Stimulated activated CD4-positive, alpha-beta T cell treated with anti-CD3 and anti-CD28 coated beads, TNF-alpha, amount 100 ng/mL, for 1 hour (primary cell): ENCODE measurements at places on chromosomes 7 and 10.
A peak's percentile ranks its signal among the peaks of the same experiment; 100 is the strongest.

DNA sequence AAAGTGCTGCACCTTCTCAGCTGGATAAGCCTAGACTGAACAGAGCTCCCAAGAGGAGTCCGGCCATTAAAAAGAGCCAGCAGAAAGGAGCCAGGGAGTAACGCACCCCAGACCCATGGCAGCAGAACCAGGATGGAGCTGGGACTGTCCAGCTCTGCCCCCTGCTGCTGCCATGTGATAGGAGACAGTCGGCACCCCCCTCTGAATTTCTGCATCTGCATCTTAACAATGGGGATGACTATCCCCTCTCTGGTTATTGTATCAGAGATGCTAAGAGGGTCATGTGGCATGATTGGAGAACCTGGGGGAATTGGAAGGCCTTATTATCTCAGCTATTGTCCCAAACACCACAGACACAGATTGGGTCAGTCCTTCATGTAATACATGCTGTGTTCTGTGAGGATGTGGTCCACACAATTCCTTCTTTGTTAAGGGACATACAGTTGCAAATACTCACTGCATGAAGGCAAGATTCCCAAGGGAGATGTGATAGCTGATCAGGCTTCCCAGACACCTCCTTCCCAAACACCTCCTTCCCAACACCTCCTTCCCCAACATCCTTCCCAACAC lies 29.3 kb downstream of the PLEKHS1 start:
- no peak for DNase-seq

DNA sequence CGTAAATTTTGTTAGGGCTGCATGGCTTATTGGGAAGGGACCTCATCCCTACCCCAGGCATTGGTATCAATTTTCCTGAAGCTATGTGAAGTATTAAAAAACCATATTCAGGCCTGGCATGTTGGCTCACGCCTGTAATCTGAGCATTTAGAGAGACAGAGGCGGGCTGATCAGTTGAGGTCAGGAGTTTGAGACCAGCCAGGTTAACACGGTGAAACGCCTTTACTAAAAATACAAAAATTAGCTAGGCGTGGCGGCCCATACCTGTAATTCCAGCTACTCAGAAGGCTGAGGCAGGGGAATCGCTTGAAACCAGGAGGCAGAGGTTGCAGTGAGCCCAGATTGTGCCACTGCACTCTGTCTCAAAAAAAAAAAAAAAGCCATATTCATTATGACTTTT lies 7.1 kb downstream of the TASOR2 start:
- DNase-seq, result no peak

DNA sequence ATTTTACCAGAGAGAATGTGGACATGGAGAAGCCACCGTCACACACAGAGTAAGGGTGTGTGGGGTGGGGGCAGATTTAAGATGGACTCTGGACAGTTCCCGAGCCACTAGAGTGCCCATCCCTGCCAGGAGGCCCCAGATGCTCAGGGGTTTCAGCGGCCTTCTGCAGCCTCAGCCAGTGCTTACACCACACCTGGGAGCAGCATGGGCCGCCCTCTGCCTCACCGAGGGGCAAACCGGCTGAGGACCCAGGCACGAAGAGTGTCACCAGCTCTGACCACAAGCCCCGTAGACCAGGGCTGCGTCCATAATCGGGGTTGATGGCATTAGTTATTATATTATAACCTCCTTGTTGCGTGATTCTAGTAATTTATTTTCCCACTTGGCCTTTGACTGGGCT lies 6.7 kb upstream of the MNX1 start:
- DNase-seq, result no peak

DNA sequence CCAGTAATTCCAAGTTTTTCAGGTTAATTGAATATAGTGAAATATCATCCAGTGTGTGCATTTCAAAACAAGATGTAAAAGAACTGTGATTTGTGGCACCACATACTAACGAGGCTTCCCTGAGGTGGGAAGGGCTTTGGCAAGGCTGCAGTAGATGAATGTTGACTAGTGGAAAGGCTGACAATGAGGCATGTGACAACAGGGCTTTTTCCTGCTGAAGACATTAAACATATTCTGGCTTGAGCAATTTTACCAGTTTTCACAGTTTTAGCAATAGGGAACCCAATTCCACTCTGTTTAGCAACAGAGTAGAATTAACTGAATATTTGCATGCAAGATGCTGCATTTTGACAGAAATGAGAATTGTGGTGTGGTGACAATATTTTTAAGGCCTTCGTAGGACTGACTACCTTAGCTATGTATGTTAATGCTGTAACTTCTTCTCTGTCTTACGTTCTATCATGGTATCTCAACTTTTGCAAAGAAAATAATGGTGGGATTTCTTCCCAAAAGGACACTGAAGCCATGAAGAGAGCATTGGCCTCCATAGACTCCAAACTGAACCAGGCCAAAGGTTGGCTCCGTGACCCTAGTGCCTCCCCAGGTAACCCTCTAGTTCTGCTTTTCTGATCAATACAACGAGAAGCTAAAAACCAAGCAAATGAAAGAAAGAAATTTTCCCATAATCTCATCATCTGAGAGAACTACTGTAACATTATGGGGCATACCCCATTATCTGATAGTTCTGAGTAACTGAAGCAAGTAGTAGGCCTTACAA lies 68.5 kb downstream of the AP3M1 start:
- DNase-seq, result no peak

GRCh38 chr10:4835494-4835918 lies 9.5 kb downstream of the AKR1E2 start:
- DNase-seq, result no peak

DNA sequence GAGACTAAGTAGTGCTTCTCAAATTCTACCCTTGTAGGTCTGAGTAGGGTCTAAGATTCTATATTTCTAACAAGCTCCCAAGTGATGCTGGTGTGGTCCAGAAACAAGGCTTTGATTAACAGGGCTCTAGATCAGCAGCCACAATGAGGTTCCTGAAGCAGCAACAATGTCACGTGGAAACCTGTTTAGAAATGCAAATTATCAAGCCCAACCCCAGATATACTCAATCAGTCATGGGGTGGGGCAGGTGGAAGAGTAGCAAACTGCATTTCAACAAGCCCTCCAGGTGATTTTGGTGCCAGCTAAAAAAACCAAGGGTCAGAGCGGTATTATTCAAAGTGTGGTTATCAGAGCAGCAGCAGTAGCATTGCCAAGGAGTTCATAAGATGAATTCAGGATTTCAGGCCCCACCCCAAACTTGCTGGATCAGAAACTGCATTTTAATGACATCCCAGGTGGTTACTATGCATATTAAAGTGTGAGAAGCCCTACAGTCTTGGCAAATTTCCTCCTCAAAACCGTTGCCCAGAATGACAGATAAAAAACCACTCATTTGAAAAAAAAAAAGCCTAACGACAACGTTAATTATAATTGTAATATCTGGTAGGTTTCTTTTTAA lies 199.2 kb downstream of the AHR start:
- no peak for DNase-seq

DNA sequence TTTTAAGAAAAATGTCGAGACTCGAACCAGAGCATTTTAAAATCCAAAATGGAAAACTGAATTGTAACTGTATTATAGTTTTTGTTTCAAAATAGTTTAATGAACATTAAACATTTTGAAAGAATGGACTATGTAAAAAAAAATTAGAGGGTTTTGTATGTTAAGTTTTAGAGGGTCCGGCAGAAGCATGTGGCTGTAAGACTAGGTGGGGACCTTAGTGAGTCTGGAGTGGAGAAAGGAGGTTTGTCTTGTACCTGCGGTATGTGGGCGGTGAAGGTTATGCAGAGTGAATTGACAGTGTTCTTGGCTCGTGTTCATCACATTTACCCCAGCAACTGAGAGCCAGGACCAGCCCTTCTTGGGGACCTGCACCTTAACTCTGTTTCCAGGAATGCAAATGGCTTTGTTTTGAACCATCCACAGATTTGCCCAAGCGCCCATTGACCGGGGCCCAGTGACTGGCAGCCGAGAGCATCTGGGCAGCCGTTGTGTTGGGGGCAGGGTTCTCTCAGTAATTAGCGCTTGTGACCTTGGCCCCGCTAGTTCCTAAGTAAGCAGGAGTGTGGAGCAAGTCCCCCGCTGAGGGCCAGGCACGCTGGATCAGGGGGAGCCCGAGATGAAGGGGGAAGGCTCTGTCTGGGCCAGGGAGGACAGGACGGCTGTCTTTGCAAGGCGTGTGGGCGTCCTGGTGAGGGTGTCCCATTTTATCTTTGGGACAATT lies 1.4 kb upstream of the KLF6 start:
- DNase-seq, result no peak

- DNase-seq, result no peak
Observed at GRCh38 chr10:30215141-30215540, 133.9 kb downstream of the MTPAP start.

DNA sequence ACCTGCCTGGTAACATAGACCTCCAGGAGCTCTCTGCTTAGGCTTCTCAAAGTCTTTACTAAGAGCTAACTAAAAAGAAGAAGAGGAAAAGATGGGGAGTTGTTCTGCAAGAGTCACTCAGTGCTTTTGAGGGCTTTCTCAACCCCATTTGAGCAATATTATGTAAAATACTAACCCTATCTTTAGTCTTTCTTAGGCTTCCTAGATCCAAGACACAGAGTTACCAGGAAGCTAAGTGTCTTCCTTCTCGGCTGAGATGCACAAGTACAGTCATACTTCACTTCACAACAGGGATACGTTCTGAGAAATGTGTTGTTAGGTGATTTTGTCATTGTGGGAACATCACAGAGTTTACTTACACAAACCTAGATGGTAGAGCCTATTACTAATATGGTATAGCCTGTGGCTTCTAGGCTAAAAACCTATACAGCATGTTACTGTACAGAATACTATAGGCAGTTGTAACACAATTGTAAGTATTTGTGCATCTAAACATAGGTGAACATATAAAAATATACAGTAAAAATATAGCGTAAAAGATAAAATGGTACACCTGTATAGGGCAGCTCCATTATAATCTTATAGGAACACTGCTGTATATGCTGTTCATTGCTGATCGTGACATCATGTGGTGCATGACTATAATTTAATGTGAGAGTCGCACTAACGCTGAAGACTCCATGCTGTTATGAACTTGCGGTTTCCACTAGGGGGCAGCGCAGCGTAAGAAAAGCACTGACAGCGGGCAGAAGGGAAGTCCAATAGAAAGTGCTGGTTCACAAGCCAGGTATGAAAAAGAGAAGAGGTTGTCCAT lies 16.3 kb downstream of the ANKRD22 start:
- peak; percentile 63 for DNase-seq

GRCh38 chr7:34371922-34372321 lies 286.1 kb upstream of the NPSR1 start:
- DNase-seq, result no peak

- no peak for DNase-seq
Observed at GRCh38 chr10:28734938-28735759, 57.8 kb downstream of the BAMBI start.

- DNase-seq, result no peak
Observed at GRCh38 chr10:84607044-84607443, 278.7 kb downstream of the CCSER2 start.

- no peak for DNase-seq
Observed at GRCh38 chr7:96233084-96233483, 88.8 kb downstream of the SLC25A13 start.

DNA sequence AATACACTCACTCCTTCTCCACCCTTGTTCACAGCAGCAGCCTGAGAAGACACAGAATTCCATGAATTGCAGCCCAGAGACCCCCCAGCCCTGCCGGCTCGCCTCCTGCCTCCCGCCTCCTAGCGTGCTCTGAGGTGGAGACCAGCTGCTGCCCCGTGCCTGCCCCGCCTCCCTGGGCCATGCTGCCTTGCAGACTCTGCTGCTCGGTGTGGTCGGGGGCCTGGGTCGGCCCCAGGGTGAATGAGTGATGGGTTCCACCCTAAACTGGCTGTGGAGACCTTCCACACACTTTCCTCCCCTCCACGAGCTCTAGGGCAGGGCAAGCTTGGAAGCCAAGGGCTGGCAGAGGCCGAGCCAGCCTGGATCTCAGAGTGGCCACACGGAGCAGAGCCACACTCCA lies 479.3 kb downstream of the DNAJB6 start:
- no peak for DNase-seq

- no peak for DNase-seq
Observed at GRCh38 chr10:45515630-45516029, 141.6 kb downstream of the ALOX5 start.

- DNase-seq, result no peak
Observed at GRCh38 chr7:17058568-17058967, 176.8 kb upstream of the AGR3 start.

- no peak for DNase-seq
Observed at GRCh38 chr10:75233444-75234016, 2.2 kb downstream of the COMTD1 start.

DNA sequence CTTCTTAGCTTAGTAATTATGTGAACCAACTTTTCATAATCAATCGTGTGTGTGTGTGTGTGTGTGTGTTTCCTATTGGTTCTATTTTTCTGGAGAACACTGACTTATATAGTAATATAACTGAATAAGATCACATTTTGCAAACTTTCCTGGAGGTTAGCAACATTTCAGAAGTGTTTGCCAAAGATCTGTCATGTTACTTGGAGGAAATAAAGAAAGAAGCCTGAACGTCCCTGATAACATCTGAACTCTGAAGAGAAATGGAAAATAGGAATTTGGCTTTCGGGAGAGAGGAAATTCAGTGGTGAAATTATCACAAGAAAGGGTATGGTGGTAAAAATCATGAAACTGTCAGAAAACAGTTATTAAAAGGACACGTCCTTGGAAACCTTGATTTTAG lies 984.4 kb upstream of the AUTS2 start:
- no peak for DNase-seq

- DNase-seq, result no peak
Observed at GRCh38 chr7:214410-215212, 22.2 kb downstream of the FAM20C start.

DNA sequence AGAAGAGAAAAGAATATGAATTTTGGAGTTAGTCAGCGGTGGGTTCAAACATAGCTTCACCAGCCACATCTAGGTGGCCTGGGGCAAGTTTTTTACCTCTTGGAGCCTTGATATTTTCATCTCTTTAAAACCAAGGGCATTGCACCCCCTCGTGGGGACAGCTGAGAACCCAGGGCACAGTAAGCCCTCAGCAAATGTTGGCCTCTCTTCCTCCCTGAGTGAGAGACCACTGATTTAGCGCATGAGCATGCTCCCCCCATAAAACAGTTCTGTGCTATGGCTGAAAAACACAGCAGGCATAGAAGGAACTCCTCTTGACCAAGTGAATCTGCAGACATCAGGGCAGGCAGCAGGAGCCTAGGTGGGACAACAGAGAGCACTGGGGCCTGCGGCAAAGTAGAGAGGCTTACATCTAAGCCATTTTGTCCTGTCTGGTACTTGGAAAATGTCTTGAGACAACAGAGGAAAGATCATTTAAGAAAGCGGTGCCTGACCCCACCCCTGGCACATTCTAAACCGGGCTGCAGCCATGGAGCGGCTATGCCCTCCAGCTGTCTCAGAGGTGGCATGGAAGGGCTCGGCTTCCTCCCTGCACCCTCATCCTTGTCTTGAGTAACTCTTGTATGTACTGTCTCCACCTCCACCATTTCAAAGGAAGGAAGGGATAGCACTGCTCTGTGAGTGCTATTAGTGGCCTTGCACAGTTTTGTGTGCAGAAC lies 94.7 kb downstream of the ARHGAP22 start:
- no peak for DNase-seq

- no peak for DNase-seq
Observed at GRCh38 chr10:127755753-127756152, 18.8 kb downstream of the FOXI2 start.

- no peak for DNase-seq
Observed at GRCh38 chr10:77163670-77164348, 473.8 kb downstream of the KCNMA1 start.
